Stimulated activated CD8-positive, alpha-beta memory T cell treated with anti-CD3 and anti-CD28 coated beads, Interleukin-2, amount 100 ng/mL, for 48 hours (primary cell): ENCODE measurements at places on chromosomes 2 and 18.

- DNase-seq = no peak
These were observed 98.5 kb downstream of the AFF3 start for GRCh38 chr2:100043891-100044255.

- DNase-seq = no peak
These were observed 64.2 kb downstream of the MYT1L start for GRCh38 chr2:2266699-2267449.

DNA sequence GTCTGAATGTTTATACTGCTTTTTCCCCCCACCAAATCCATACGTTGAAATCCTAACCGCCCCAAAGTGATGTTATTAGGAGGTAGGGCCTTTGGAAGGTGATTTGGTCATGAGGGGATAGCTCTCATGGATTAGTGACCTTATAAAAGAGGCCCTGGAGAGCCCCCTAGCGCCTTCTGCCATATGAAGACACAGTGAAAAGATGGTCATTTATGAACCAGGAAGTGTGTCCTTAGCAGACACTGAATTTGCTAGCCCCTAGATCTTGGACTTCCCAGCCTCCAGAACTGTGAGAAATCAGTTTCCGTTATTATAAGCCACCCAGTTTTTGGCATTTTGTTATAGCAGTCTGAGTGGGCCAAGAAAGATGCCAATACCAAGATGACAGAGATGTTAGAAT is 7.2 kb upstream of the TSN start:
- DNase-seq = no peak

DNA sequence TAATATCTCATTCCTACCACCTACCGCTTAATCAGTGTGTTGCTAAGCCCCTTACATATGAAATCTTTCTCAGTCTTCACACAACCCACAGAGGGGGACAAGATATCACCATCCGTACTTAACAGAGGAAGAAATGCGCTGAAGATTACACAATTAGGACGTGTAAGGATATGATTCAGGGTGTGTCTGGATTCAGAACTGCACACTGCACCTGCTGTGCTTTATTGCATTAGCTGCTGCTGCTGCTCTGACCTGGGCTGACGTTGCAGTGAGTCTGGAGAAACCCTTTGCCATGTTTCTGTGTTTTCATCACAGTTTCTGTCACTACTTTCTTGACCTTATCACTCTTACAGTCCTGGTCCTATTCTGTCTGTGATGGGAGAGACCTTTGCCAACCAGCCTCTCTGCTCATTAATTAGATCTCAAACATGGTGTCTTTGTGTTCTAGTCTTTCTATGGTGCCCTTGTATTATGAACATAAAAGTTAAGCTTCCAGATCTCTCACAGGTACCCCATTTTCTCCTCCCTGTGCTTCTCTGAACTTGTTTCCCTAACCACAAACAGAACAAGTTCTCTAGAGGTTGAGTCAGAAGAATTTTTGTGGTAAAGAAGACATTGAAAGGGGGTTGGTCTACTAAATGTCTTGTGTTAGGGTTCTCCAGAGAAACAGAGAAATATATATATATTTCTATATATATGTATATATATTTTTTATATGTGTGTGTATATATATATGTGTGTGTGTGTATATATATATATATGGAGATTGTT is 92.9 kb upstream of the CYP1B1 start:
- no peak for DNase-seq

- DNase-seq = no peak
These were observed 1830.9 kb upstream of the PIK3C3 start for GRCh38 chr18:40124107-40124506.

GRCh38 chr2:124039762-124040291 is 14.7 kb downstream of the CNTNAP5 start:
- no peak for DNase-seq
